ENCODE measurements at places on chromosomes 11 and 22. TPM values are rescaled to one million over a fixed set of nuclear protein-coding genes. Genes with fewer than 3 reads are reported as not detected.

The LDHAL6A gene
- not detected for total RNA-seq

The MUC2 gene
- 0.03 TPM for total RNA-seq

The HMOX1 gene
- 59.9 TPM for total RNA-seq

DNA sequence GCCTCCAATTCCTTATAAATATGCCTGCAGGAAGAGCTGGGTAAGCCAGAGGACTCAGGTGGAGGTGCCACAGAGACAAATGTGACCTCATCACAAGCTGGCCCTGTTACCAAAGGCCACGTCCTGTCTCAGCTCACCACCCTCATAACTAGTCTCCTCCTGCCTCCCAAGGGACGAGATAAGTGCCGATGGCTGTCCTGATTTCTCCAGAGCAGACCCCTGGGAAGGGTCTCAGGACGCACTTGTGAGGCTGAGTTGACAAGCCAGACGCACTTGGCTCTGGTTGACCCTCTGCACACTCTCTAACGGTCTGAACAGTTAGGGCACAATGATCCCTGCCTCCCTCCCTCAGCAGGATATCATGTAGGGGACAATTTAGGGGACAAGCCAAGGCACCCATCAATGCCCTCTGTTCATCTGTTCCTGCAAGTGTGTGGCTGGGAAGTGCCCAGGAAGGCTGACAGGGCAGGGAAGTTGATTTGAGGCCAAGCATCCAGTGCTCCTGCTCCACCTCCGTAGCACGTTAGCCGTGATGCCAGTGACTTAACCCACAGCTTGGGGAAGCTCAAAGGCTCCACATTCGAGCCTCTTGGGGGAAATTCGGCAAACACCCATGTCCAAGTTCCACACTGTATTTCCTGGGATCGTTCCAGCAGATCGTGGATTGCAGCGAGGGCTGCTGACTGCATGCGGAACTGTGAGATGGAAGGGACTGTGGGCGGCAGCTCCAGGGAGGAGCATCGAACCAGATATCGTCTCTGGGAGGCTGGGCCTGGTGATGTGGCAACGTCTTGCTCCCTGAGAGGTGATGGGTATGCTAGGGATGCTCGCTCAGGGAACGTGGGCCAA lies 2.8 kb downstream of the SMIM38 start:
- no peak for DNase-seq

DNA sequence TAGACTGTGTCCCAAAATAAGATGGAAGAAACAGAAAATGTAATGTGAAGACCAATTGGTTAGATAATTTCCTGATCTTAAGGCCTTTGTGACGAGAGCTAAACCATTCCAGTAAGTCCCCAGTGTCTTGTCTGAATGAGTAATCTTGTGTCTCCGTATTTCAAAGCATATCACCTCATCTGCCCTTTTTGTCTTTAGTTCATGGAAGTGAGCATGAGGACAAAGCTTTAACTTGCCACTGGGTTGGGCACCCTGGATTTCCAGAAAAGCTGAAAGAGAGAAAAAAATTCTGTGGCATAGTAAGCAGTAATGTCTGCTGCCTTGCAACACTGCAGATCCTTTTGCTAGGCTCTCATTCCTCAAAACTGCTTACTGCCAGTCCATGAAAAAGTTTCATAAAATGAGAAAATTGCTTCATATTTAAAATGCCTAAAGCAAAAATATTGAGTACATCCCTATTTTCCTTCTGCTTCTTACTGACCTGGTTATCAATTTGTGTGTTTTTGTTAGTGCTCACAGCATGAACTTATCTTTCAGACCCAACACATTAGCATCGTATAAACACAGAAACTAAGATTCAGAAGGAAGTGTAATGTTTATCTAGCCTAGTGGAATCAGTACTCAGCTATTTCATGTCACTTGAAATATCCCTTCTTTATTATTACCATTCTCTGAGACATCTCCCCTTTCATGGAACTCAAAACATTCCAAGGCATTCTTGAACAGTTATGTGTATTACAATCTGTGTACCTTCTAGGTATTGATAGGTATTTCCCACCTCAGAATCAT lies 5.3 kb downstream of the CASP12 start:
- DNase-seq, result no peak

GRCh38 chr11:121420398-121420797 lies 31.7 kb upstream of the SORL1 start:
- no peak for DNase-seq

- DNase-seq, result no peak
These were observed 15.4 kb upstream of the CPT1A start for GRCh38 chr11:68857037-68857586.

All from lung (tissue), 17 donors.